ENCODE measurements at places on chromosomes 2 and 18.

DNA sequence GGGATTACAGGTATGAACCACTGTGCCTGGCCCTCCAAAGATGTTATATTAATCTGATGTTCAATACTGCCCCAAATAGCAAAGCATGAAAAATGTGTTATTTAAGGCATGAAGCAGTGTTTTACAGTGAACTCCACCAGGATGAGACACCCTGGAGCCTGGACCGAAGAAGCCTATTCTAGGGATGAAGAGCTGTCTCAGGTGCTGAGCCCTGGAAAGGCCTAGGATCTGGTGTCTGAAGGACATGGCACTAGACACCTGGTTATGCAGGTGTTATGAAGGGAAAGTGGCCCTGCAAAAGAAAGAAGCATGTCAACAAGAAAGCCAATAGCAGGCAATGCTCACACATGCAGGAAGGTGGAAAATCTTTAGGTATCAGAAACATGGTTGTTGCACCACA lies 374.4 kb downstream of the CLIP4 start:
- no peak for DNase-seq

GRCh38 chr18:10023853-10024570 lies 110.2 kb downstream of the VAPA start:
- DNase-seq: no peak

GRCh38 chr18:13809531-13810255 lies 14.3 kb upstream of the MC5R start:
- no peak for DNase-seq

DNA sequence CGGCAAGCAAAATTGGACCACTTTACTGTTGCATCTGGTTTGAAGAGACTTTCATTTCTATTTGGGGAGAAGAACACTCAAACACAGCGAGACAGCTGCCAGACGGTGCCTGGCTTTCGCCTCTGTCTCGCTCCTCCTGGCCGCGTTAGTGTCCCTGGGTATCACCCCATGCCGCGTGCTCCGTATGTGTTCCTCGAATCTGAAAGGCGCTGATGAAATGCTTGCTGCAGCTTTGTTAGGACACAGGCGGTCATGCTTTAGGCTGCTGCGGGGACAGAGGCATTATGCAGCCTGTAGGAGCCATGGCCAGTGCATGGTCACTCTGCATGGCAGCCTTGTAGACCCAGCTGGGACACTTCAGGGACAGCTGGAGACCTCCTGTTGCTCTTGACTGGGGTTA lies 53.9 kb downstream of the LDLRAD4 start:
- no peak for DNase-seq

- DNase-seq: no peak
Observed at GRCh38 chr2:82340578-82341053, 2036.1 kb upstream of the LRRTM1 start.
